ENCODE measurements at places on chromosomes 2 and 18.

- no peak for DNase-seq
Observed at GRCh38 chr2:49811502-49811901, 657.2 kb upstream of the FSHR start.

GRCh38 chr2:186927867-186928191, 78.9 kb upstream of the ZSWIM2 start:
- DNase-seq = no peak

- no peak for DNase-seq
Observed at GRCh38 chr2:151716721-151717120, 17.6 kb downstream of the NEB start.

GRCh38 chr18:37305066-37305465, 260.5 kb downstream of the CELF4 start:
- DNase-seq = no peak

DNA sequence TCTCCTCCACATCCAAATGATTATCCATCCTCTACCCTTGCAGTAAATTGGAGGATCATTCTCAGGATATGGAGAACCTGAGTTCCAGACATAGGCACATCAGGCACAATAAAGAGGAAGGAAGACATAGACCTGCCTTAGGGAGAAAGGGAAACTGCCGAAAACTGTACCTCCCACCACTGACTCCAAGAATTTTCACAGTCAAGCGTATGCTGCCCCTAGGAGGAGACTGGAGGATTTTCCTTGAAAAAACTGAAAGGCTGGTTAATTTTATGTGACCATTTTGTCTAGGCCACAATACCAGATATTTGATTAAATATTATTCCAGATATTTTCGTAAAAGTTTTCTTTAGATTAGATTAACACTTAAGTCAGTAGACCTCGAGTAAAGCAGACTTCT, 638.5 kb upstream of the PKDCC start:
- no peak for DNase-seq

GRCh38 chr2:232319067-232319802, 59.3 kb upstream of the ALPP start:
- DNase-seq = no peak

- no peak for DNase-seq
Observed at GRCh38 chr2:29400930-29401653, 285.9 kb downstream of the CLIP4 start.

DNA sequence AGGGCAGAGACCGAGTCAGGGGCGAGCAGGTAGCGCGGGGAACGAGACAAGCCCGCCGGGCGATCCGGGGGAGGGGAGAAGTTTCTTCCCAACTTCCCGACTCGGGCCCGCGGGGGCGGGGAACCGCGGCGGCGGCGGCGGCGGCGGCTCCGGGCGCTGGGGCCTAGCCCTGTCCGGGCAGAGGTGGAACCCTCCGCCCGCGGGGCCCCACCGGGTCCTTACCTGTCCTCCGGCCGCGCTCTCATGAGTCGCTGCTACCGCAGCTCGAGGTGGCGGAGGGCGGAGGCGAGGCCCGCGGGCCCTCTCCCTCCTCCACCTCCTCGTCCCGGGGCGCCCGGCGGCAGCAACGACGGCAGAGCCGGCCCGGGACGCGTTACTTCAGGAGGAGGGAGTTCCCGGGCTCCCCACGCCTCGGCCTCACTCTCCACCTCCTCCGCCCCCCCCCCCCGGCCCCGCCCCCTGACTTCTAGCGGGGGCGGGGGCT, at the start of gene YES1:
Gene YES1 (minus strand): TSS at position 351 of the 484 bp plus-strand sequence. CDS start 55,415 bp downstream, outside the sequence.
- no peak for DNase-seq

- DNase-seq = no peak
Observed at GRCh38 chr2:208280933-208281332, 14.9 kb downstream of the PIKFYVE start.
